Pancreas (tissue), 10 donors: ENCODE measurements at places on chromosomes 3 and 15.

- H3K27ac ChIP-seq: peak overlapping the region; percentile 42
- H3K27me3 ChIP-seq: no peaks in the 10 kb centered on the region
- DNase-seq: peak; percentile 81
These were observed 367.9 kb upstream of the PROK2 start for GRCh38 chr3:72152551-72153476.

DNA sequence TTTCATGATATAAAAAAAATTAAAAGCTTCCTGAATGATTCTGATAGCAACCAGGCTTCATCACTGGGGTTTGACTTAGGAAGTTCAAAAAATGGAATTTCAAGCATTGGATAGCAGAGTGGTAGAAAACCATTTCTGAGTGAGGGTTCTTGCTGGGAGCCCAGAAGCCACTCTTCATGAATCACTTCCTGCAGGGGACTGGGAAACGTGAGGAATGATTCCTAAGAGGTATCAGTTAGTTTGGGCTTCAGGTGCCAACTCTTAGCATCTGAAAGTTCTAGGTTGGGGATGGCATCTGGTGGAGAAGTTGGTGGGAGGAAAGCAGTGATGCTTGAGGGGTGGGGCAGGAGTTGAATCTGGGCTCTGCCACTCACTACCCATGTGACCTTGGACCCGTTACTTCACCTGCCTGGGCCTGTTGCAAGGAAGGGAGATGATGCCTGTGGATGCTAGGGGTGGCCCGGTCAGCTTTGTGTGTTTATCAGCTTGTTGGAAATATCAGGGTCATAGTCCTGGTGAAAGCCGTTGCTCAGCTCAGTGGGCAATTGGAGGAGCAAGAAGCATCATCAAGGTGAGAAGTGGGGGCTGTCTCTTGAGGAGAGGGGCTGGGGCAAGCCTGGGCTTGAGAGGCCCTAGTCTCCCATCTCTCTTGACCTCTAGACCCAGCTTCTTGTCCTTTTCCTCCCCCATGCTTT is 37.0 kb upstream of the TNFAIP8L3 start:
- no peaks in the 10 kb centered on the region for H3K36me3 ChIP-seq
- no peaks in the 10 kb centered on the region for H3K4me1 ChIP-seq
- no peak overlapping the region for H3K27ac ChIP-seq
- no peak overlapping the region for H3K4me3 ChIP-seq
- no peaks in the 10 kb centered on the region for H3K27me3 ChIP-seq
- DNase-seq: no peak

DNA sequence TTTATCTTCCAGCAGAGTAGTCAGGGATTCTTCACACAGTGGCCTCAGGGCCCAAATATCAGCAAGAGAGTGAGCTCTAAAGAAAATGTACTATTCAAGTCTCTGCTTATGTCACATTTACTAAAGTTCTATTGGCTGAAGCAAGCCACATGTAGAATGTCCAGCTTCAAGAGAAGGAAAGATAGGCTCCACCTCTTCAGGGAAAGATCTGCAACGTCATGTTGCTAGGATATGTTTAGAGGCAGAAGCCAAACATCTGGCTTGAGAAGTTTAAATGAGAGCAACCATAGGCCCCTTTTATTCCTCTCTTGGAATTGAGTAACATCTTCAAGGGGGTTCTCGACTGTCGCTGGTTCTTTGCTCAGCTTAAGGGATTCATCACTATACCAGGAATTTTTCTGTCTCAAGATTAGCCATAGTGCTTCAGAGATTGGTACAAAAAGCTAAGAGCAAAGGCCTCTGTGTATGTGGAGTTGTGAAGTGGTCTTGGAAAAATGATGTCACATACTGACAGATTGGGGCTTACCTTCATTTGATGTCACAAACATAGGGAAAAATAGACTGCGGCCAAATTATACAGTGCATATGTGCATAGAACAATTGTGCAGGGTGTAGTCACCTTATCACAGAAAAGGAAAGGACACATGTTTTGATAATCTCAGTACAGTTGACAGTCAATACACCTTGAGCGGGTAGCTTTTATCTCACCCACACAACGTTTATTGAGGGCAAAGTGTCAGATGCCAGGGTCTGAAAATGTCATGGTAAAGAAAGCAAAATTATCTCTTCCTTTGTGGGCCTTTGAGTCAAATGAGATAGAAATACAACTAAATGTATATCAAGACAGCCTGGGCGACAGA is 11.3 kb upstream of the THRB start:
- H3K27me3 ChIP-seq: no peaks in the 10 kb centered on the region
- DNase-seq: no peak
- no peaks in the 10 kb centered on the region for H3K36me3 ChIP-seq
- no peaks in the 10 kb centered on the region for H3K4me1 ChIP-seq
- H3K27ac ChIP-seq: no peak overlapping the region

DNA sequence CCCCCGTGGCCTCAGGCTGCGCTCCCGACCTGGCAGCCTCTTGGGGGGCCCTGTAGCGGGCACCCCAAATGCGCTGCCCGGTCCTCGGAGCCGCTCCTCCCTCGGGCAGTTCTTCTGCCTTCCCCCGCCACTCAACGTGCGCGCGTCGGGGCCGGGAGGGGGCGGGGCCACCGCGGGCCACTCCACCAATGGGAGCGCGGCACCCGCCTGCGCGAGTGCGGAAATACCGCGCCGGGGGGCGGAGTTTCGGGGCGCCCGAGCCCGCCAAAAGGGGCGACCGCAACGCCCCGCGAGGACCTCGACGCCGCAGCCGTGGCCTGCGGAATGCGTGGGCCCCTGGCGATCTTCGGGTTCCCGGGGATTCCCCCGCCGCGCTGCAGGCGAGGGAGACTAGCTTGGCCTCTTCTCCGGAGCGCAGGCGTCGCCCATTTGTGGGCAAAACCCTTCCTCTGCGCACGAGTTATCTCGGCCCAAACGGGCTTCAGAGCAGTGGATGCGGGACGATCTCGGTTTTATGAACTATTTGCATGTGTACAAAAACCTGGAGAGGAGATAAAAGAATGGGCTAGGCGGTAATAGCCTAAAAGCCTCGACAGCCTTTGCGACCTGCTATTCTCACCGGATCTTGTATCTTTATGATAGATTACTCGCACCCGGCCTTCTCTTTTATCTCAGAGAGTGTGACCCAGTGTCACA is at the start of gene TASOR:
TASOR (minus strand) TSS at position 144 of the 696 bp plus-strand sequence. CDS start 259 bp downstream, outside the sequence.
- H3K4me3 ChIP-seq: peak within 1 kb of the TSS; percentile 94
- no peaks in the 10 kb centered on the region for H3K36me3 ChIP-seq
- H3K27ac ChIP-seq: peak within 1 kb of the TSS; percentile 99
- no peaks in the 10 kb centered on the region for H3K27me3 ChIP-seq
- peak; percentile 93 for DNase-seq

DNA sequence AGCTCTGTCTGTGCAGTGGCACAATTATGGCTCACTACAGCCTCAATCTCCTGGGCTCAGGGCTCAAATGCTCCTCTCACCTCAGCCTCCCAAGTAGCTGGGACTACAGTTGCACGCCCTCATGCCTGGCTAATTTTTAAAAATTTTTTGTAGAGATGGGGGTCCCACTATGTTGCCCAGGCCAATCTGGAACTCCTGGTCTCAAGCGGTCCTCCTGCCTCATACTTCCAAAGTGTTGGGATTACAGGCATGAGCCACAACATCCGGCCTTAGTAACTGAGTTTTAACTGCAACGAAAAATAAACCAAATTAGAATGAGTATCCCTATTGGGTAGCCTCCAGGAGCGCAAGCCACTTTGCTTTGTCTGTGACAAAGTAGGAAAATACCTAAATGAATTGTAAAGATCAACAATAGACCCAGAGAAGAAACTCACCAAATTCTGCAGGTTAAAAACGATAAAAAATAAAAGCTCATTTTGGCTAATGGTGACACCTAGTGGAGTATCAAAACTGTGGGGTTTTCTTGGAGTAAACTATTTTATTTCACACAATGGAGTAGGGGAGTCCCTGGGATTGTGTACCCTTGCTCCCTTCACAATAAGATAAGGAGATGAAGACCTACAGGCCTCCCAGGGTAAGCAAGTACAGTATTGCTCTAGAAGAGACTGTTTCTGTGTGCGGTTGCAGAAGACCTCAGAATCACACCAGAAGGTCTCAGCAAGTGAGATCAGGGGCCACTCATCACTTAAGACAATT is 21.0 kb upstream of the CA12 start:
- no peaks in the 10 kb centered on the region for H3K27me3 ChIP-seq
- no peak overlapping the region for H3K4me3 ChIP-seq
- no peak for DNase-seq
- no peak overlapping the region for H3K27ac ChIP-seq
- H3K36me3 ChIP-seq: no peaks in the 10 kb centered on the region
